ENCODE measurements at places on chromosomes 12 and 14.

GRCh38 chr14:103267226-103267910 is 66.7 kb upstream of the EIF5 start:
- DNase-seq = no peak

DNA sequence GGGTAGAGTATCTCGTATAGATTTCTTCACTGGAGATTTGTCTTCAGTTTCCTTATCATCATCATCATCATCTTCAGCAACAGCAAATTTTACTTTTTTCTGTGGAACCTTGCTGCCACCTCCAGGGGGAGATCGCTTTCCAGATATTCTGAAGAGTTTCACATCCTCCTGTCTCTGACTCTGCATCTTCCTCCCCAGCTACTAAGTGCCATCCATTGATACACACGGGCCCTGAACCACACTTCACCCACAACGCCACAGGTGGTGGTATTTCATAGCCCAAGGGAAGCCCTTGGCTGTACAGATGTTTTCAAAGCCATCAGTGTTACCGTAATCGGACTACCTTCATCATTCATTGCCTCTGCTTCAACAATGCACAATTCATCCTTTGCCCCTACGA is 82.2 kb downstream of the PPP2R5C start:
- DNase-seq = no peak

DNA sequence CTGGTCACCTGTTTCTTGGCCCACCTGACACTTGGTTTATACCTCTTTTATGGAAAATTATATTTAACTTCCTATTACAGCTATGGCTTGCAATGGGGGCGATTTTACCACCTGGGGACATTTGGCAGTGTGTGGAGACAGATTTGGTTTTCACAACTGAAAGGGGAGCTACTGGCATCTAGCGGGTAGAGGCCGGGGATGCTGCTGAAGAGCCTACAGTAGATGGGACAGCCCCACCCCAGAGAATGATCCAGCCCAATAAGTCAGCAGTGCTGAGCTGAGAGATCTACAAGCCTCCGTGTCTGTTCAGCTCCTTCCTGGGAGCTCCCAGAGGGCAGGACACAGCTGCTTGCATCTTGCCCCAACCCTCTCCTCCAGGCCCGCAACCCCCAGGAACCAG is 302.8 kb downstream of the CACNA1C start:
- no peak for DNase-seq

DNA sequence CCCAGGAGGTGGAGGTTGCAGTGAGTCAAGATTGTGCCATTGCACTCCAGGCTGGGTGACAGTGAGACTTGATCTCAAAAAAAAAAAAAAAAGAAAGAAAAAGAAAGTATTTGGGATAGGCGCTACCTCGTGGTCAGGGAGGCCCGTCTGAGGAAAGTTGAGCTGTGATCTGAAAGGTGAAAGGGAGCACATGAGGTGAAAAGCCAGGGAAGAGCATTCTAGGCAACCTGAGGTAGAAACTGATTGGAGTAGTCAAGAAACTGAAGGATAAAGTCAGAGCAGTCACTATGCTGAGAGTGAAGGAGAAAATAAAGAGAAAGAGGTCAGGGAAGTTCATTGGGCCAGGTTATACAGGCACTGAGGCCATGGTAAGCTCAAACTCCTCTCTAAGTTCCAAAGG is 7.7 kb downstream of the ANAPC5 start:
- no peak for DNase-seq

DNA sequence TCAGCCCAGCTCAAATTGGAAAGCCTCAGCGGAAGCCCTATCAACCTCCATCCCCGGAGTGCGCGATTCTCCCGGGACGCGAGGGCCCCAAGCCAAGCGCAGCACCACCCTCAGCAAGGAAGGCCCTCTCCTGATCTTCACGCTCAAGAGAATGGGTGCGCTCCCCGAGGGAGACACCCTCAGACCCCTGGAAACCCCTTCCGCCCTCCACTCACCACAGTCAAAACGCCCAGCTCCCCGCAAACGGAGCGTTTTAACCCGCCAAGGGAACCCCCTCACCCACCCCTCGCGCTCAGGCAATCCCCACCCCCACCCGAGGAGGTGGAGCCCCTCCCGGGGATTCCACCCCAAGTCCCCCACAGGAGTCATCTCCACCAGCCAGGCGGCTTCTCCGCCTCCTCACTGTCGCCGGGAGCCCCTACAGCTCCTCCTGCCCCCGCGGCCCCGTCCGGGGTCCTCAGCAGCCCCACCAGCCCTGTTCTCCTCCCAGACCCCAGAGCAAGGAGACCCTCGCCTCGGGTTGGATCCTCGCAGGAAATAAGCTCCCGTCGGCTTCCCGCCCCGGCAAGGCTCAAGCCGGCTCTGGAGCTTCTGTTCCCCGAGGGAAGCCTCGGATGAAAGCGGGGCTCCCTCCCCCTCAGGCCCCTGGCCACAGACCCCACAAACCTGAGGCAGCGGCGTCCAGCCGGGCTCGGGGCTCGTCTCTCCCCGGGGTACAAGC is 507 bp downstream of the BAZ2A start:
- DNase-seq = no peak

- DNase-seq = no peak
Observed at GRCh38 chr12:99427104-99427503, 220.4 kb upstream of the GARIN6 start.

DNA sequence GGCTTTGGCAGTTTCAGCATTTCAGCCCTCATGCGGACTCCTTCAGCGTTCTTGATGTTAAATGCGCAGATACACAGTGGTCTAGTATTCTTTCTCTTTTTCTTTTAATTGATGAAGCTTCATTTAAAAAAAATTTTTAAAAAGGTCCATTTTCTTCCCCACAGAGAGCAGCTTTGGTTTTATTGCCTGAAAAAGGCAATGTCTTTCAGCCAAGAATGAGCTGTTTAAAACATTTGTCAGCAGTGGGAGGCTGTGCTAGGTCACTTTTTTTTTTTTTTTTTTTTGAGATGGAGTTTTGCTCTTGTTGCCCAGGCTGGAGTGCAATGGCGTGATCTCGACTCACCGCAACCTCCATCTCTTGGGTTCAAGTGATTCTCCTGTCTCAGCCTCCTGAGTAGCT is 13.5 kb downstream of the KMT5A start:
- no peak for DNase-seq
